ENCODE measurements at places on chromosomes 7 and 10.

GRCh38 chr10:49484486-49485235 lies 54.3 kb downstream of the ERCC6 start:
- DNase-seq, result no peak

DNA sequence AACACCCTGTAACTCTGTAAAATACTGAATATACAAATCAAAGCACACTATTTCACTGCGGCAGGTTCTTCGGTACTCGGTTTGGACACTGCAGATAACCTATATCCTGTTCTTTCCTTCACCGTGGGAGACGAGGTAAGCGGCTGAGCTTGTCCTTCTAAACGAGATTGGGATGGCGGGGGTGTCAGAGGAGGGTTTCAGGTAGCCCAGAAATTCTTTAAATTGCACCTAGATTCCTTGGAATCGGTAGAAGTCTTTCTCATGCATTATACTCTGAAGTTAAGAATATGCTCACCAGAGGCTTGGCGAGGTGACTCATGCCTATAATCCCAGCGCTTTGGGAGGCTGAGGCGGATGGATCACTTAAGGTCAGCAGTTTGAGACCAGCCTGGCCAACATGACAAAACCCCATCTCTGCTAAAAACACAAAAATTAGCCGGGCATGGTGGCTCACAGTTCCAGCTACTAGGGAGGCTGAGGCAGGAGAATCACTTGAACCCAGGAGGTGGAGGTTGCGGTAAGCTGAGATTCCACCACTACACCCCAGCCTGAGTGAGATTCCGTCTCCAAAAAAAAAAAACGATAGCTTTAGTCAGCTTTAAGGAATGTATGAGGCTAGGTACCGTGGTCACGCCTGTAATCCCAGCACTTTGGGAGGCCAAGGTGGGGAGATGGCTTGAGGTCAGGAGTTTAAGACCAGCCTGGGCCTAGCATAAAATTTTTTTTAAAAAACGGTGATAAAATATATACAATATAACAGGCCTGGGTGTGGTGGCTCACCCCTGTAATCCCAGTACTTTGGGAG lies 10.1 kb upstream of the LAT2 start:
- no peak for DNase-seq

DNA sequence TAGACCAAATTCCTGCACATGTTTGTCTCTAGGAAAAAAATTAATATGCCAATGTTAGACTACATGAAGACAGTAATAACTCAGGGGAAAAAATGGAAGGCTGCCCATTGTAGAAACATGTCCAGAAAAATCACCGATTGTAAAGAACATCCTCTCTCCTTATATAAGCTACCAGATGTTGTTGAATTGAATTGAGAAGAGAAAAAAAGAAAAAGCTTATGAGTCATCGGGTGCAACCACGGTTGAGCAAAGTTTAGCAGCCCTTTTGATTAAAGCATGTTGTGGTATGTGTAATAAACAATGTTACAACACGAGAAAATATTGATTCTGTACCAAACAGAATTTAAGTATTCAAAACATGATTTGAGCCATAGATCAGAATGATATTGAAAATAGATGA lies 102.3 kb upstream of the ARHGAP21 start:
- peak; percentile 53 for DNase-seq

DNA sequence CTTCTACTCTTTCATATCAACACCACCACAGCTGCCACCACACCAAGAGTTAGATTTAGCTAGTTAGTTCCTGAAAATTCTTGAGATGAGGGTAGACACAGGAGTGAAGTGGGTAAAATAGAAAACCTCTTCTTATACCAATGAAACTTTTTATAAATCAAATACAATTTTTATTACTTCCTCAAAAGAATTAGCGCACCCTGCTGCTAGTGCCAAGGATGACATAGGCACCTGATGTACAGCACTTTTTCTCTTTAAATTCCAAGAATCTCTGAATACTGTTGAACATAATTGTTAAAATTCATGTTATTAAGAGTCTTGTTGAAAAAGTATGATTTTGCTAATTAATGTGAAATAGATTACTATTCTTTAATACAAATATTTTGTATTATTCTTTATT lies 11.4 kb downstream of the ZWINT start:
- DNase-seq, result no peak

GRCh38 chr7:134545380-134545779 lies 3.5 kb upstream of the AKR1B15 start:
- no peak for DNase-seq

- DNase-seq, result no peak
Observed at GRCh38 chr7:51158211-51158610, 158.4 kb downstream of the COBL start.

GRCh38 chr10:132401401-132402118 lies 4.6 kb downstream of the PWWP2B start:
- no peak for DNase-seq
